ENCODE measurements at places on chromosomes 16 and 17. TPM values are rescaled to one million over a fixed set of nuclear protein-coding genes. Genes with fewer than 3 reads are reported as not detected.

GNGT2 gene
- polyA plus RNA-seq, result 2.7 TPM

DNA sequence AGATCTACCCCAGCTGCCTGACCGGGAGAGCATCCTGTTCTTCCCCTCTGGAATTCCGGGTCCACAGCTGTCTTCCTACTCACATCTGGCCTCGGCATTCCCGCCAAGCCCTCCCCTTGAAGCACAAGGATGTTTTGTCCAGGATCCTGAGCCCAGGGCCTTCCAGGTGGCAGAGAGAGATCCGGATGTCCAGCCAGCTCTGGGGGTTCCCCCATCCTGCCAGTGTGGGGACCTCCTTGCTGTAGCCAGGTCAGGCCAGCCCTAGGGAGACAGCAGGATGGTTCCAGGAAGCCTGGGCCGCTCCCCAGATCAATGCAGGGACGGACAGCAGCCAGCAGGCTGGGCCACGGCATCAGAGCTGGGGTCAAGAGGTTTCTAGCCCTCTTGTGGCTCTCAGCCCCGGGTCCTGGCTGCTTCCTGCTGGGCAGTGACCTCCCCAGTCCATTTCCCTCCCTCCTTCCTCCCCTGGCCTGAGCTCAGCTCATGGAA lies 55.3 kb downstream of the SOCS3 start:
- DNase-seq, result no peak

- no peak for DNase-seq
These were observed 27.5 kb upstream of the HELZ start for GRCh38 chr17:67272312-67273047.

- DNase-seq, result no peak
These were observed 46.8 kb downstream of the HIC1 start for GRCh38 chr17:2101448-2102257.

GRCh38 chr16:17578981-17579874 lies 108.5 kb upstream of the XYLT1 start:
- peak; percentile 49 for DNase-seq
